Astrocyte of the cerebellum (primary cell): ENCODE measurements at places on chromosomes 12 and 14.

GRCh38 chr12:67943141-67943892, 45.9 kb upstream of the IFNG-AS1 start:
- DNase-seq, result peak; percentile 75

DNA sequence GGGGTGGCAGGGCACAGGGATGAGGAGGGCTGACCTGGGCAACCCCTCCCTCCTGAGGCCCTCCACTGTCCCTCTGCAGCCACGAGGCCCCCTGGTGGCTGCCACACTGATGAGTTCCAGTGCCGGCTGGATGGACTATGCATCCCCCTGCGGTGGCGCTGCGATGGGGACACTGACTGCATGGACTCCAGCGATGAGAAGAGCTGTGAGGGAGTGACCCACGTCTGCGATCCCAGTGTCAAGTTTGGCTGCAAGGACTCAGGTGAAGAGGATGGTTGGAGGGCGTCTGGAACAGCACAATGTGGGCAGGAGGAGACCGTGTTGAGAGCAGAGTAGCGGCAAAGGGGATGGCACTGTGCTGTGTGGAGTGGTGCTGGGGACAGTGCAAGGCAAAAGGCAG, 25.7 kb upstream of the LRP1-AS start:
- no peak for DNase-seq

- DNase-seq, result no peak
These were observed at the start of gene C14orf93 for GRCh38 chr14:23009939-23010726. TSS of gene C14orf93 (minus strand) at chr14:23010143. CDS start at chr14:22999023, 11,120 bp downstream.

DNA sequence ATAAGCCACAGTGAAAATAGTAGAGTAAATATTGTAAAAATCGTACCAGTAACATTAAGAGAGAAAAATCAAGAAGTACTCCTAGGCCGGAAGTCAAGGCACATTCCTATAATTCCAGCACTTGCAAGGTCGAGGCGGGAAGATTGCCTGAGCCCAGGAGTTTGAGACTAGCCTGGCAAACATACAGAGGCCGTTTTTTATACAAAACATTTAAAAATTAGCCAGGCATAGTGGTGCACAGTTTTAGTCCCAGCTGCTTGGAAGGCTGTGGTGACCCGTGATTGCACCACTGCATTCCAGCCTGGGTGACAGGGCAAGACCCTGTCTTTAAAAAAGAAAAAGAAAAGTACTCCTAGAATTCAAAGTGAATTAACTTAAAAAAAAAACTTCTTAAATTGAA, 341.8 kb downstream of the C12orf50 start:
- peak; percentile 12 for DNase-seq

- no peak for DNase-seq
These were observed 41.6 kb upstream of the CSRP2 start for GRCh38 chr12:76920172-76921099.

- no peak for DNase-seq
These were observed 21.8 kb downstream of the HAL start for GRCh38 chr12:95974358-95974757.

GRCh38 chr12:46468160-46468559, 95.6 kb upstream of the SLC38A2 start:
- DNase-seq, result no peak

DNA sequence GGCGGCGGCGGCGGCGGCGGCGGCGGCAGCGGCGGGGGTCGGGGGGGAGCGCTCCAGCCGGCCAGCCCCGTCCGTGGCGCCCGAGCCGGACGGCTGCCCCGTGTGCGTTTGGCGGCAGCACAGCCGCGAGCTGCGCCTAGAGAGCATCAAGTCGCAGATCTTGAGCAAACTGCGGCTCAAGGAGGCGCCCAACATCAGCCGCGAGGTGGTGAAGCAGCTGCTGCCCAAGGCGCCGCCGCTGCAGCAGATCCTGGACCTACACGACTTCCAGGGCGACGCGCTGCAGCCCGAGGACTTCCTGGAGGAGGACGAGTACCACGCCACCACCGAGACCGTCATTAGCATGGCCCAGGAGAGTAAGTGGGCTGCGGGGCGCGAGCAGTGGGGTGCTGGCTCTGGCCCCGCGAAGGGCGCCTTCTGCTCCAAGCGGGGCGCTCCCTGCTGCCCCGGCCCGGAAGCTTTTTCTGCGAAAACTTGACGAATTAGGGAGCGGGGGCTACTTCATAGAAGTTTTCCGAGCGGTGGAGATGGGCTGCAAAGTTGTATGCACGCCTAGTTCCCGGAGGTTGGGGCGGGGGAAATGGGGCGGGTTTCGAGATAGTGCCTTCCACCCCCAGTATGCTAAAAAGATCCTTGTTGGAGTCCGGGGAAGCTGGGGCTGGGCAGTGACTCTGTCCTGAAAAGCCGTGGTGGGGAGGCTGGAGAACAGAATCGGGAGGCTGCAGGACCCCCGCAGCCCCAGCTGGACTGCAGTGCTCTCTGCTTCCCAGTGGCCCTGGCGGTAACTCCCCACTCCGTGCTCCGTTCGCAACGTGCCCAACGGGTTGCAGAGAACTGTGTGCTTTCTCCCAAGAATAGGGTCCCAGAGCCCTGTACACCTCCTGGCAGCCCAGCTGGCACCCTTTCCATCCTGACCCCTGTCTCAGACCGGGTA, 751 bp downstream of the GDF11 start:
- no peak for DNase-seq

GRCh38 chr14:35085441-35085840, 36.3 kb downstream of the PPP2R3C start:
- DNase-seq, result no peak
